Renal cortical epithelial cell (primary cell): ENCODE measurements at places on chromosomes 6 and 20.

GRCh38 chr6:44849806-44850205, 462.3 kb downstream of the CDC5L start:
- DNase-seq, result peak; percentile 29

- no peak for DNase-seq
Measured at GRCh38 chr20:49340161-49340966, 62.5 kb upstream of the ZNFX1 start.

DNA sequence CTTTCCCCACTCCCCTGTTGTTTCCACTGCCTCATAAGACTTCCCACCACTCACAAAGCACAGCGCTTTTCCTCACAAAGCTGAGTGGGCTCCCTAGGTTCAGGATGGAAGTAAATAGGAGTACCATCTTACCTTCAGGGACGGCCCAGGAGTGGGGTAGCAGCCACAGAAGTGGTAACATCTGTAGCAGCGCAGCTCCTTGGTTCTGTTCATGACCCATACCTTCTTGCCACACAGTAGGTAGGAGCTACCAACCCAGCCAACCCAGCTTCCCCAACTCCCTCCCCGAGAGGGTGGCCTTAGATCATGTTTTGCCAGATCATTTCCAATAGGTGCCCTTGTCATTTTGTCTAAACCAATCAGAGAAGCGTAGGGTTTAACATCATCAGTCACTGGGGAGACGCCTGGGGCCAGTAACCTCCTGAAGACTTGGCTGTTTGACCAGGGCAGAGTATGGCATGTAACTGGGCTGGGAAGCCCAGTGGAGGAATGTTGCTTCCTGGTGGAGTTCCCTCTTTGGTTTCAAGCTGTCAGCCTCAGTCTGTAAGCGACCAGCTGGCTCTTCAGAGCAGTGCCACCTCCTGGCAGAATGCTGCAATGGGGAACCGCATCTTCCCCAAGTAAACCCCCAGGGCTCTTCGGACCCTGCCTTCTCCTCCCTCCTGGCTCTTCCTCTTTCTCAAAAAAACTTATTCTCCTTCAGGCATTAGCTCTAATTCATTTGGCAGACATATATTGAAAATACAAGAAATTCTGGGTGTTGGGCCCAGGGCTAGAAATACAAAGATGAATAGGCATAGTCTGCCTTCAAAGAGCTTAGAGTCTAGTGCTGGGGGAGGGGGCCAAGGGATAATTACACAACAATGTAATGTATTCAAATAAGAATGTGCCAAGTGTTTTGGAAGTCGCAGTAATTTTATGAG, at the start of gene HLA-DMA:
HLA-DMA (minus strand) TSS at position 281 of the 923 bp plus-strand sequence; CDS start at position 220, 61 bp downstream.
- DNase-seq, result peak; percentile 99

DNA sequence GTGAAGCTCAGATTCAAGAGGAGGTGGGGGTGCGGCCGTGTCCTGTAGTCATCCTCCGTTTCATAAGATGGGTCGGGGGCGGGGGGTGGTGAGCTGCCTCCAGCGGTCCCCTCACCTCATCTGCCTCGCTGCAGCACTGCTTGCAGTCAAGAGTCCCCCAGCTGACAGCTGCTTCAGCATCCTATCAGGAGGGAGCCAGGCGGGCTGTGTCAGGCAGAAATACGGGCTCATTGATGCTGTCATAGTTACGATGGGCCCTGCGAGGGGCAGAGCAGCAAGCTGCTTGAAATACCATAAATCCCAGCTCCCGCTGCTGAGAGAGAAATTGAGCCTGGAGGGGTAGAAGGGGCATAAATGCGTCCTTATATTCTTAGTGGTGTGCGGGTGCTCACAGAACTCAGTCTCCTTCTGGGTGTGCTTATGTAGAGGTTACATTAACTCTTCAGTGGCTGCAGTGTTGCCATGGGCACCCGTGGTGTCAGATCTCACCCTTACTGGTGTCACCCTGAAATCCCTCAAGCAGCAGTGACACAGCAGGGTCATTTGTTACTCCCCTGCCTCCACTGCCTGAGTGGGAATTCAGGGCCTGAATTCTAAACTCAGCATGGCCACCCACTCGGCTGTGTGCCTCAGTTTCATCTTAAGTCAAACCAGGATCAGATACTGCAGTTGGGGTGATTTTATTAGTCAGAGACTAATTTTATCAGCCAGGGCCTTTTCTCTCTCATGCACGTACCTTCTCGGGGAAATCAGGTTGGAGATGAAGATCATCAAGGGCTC, 21.8 kb downstream of the CCDC167 start:
- DNase-seq, result no peak

- DNase-seq, result no peak
Measured at GRCh38 chr6:27136077-27136644, 111.3 kb upstream of the PRSS16 start.
